Fibroblast of villous mesenchyme (primary cell): ENCODE measurements at places on chromosomes 7 and 10. TPM values are rescaled to one million over a fixed set of nuclear protein-coding genes. Genes with fewer than 3 reads are reported as not detected.
A peak's percentile ranks its signal among the peaks of the same experiment; 100 is the strongest.

DNA sequence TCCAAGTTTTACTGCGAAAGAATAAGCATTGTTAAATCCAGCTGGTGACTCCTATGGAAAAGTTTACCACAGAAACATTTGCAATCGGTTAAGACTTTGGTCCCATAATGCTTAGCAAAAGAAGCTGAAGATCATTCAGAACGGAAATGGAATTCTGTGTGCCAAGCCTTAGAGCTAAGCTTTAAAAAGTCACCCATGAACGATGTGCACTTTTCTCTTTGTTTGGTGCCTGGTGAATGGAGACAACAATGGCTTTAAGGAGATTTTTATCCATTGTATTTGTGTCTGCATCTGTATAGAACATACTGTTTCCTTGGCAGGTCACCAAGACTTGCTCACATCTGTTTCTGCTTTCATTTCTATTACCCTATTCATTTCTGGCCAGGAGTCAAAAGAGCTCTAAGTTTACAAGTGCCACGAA is 26.3 kb upstream of the COL1A2 start:
- peak; percentile 94 for DNase-seq

DNA sequence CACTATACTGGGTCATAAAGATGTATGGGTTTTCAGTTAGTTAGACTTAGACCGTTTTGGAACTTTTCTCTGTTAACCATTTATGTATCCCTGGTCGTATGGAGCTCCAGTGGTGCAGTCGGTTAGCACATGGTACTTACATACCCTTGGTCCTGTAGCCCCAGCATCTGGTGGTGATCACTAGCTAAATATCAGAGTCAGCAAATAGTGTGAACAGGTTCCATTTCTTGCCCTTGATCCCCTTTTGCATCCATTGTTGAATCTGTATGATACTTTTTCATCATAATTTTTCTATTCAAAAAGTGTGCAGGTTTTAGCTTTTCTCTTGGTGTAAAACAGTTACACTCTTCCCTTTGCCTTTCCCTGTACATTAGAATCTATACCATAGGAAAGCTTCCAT is 15.9 kb downstream of the NIPSNAP2 start:
- no peak for DNase-seq

GRCh38 chr7:132453826-132454225 is 122.4 kb downstream of the PLXNA4 start:
- DNase-seq, result no peak

Gene C7orf57
- total RNA-seq, result under 0.01 and 0.43 TPM in 2 replicates

DNA sequence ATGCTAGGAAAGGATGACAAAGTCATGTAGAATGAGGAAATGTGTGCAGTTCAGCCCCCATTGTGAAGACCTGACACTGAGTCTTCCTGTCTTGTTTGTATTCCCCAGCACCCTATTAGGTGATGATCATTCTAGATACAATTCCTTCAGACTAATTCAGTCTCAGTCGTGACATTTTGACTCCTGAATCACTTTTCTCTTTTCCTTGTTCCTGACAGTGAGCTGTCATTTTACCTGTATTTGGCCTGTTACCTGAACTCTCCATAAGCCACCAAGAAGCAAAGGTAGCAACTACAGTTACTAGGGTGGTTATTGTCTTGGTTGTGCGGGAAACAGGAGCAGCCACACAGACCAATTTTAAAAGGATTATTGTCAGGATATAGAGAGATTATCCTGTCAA is 111.4 kb upstream of the TAC1 start:
- no peak for DNase-seq

- DNase-seq, result no peak
Observed at GRCh38 chr10:86583983-86584382, 62.4 kb upstream of the WAPL start.
